Frontal cortex (tissue), 4 donors: ENCODE measurements at places on chromosomes 11 and 22.

DNA sequence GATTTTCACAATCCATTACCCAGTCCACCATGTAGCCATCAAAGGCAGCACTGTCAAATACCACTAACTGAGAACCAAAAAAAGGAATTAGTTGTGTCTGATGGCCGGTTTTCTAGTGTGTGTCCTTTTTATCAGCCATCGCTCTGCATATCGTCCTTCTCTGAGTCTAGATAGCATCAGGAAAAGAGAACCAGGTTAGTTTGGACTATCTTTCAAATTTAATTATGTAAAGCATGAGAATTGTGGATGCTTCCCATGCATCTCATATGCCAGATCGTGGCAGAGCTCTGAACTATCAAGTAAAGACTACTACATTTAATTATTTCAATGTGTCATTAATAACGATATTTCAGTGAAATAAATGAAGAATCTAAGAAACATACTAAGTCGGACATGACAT, 691.9 kb downstream of the FAM181B start:
- DNase-seq, result no peak

DNA sequence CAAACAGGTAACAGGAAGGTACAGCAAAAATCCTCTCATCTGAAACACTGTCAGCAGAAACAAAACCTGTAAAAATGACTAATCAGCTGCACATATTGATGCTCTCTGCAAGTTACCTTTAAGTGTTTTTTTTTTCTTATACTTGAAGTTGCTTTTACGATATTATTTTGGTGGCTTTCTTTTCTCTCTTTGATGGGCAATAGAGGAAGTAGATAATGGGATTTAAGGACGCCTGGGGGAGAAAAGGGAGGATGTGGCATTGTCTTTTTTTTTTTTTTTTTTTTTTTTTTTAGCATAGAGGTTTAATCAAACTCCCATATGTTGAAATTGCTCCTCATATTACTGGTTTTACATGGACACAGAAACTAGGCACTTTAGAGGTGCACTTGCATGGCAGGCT, 11.4 kb upstream of the ADSL start:
- DNase-seq, result no peak

DNA sequence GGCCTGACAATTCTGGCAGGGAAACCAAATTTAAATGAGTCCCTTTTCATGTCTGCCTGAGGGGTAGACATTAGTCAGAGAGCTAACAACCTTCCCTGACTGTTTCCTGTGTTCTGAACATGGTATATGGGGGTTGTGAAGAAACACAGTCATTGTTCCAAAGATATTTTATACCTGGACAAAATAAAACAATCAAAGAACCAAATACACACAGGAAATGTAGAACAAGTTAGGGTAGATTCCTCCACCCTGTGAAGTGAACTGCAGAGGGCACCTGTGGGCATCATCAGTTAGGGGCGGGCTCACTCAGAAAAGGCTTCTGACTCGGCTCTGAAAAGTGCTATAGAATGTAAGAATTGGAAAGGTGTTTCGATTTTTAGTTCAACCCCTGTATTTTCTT, 231.9 kb upstream of the CADM1 start:
- DNase-seq, result no peak

- no peak for DNase-seq
Measured at GRCh38 chr11:8747173-8747572, 64.6 kb downstream of the RPL27A start.

DNA sequence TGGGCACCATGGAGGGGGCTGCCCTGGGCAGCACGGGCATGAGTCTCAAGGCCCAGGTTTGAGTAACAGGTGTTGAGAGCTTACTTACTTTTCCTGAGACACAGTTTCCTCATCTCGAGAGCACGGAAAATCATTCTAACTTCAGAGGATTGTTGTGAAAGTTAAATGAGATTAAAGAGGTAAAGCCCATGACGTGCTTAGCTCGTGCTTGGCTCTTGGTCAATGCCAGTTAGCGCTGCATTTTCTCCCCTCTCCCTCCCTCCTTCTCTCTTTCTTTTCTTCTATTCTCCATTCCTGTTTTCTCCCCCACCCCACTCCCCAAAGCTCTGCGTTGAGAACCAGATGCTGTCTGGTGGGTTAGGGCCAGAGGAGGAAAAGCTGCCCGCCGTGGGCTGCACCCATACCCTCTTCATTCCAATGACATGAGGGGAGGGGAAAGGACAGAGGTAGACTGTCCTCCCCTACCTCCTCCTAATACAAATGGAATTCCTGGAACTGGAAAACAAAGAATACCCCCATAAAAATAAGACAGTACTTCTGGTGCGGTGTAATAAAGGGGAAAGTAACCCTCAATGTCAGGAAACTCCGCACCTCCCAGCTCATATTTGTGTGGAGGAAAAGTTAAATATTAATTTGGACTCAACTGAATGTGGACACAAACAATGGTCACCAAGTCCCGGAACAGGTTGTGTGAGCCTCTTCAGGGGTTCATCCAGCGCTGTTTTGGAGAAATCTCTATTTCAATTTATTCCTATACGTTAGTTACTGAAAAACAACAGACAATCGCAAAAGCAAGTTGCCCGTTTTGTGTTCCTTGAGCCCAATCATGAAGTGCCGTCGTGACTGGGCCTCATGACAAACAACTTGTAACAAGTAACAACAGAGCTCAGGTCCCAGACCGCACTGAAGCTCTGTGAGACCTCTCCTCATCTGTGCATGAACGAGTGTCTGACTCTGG, 54.8 kb upstream of the B3GAT1 start:
- no peak for DNase-seq
